ENCODE measurements at places on chromosomes 7 and 10.

DNA sequence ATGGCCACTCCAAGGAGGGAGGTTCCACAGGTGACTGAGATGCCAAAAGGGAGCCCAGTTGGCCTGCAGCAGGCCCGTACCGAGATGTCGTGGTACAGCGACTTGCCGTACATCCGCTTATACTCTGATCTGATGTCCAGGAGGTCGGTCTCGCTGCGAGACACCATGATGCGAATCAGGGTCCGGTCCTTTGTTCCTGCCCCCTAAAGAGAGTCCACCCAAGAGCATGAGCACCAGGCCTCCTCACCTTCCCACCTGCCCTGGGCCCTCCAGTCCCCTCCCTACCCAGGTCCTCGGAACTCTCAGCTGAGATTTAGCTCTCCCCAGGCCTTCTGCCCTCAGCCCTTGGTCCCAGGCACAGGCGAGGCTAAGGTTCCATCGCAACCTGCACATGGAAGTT, 25.0 kb downstream of the PLAC9 start:
- DNase-seq: no peak

GRCh38 chr7:92631850-92632487, 41.8 kb upstream of the FAM133B start:
- no peak for DNase-seq

DNA sequence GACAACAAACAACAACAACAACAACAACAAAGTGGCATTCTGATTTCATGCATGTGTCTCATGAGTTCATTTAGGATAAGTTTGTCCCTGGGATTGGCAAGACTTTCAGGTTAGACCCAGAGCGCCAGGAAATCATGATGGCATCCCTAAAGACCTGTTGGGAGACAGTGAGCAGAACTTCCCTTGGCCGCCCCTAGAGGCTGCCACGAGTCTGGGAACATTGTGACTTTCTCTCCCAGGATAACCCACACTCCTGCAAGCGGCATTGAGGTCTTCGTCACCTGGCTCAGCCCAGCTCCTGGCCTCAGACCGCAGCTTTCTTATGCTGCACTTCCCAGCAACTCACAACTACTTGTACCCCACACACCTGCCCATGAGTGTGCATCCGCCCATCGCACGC, 80.5 kb upstream of the RNF32 start:
- no peak for DNase-seq

GRCh38 chr7:124031919-124032318, 948 bp downstream of the TMEM229A start:
- no peak for DNase-seq

DNA sequence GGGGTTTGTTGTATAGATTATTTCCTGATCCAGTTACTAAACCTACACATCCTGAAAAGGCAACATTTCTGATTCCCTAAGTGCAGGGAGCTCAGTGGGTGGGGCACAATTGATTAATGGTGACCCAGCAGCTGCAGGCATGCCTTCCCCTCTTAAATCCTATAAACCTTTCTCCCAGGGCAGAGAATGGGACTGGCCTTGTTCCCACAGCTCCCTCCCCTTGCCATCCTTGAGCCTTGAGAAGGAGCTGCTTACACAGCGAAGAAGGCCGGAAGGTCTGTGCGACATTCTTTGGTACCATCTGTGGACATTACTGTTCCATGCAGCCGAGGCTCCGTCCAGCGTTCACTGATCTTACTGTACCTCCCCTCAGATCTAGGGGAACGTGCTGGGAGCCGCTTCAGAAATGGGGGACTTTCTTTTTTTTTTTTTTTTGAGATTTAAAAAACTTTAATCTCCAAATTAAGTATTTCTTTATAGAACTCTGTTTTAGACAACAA, 14.3 kb downstream of the KLF6 start:
- DNase-seq: no peak

GRCh38 chr10:32960022-32960421, 2.0 kb upstream of the ITGB1 start:
- DNase-seq: no peak

GRCh38 chr7:55572378-55573233, at the start of gene VOPP1:
Gene VOPP1 (minus strand): TSS chr7:55572502. CDS start chr7:55572324, 178 bp downstream.
- DNase-seq: no peak

GRCh38 chr7:30136117-30136731, 1.4 kb downstream of the MTURN start:
- DNase-seq: no peak

DNA sequence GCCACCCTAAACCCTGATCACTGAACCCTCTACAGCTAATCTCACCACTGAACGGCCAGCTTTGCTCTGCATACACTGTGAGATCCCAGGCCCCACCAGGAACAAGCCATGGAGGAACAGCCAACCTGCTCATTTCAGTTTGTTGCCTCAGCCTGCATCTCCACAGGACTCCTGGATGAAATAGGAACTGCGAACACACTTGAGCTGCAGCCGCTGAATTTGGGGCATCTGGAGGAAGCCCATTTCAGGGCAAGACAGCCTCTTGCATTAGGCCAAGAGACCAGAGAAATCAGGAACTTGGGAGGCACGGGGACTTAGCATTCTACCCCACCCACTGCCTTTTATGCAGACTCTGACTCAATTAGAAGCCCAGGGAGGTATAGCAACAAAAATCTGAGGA, 14.5 kb upstream of the EGR2 start:
- no peak for DNase-seq

GRCh38 chr7:147563669-147564068, 1026.9 kb upstream of the C7orf33 start:
- DNase-seq: no peak

DNA sequence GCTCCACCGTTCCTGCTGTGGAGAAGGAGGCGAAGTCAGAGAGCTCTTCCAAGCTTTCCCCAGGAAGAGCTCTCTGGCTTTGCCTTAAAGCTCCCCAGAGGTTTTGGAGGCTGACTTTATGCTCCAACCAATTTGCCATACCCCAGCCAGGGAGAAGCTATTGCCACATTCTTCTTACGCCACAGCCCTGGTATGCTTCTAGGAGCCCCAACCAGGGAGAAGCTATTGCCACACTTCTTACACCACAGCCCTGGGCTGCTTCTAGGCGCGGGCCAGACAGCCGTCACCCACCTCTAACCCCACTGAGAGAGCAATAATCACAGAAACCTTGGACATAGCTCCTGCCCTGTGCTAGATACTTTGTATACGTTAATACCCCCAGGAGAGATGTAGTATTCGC, 951 bp downstream of the ELOVL3 start:
- DNase-seq: no peak

DNA sequence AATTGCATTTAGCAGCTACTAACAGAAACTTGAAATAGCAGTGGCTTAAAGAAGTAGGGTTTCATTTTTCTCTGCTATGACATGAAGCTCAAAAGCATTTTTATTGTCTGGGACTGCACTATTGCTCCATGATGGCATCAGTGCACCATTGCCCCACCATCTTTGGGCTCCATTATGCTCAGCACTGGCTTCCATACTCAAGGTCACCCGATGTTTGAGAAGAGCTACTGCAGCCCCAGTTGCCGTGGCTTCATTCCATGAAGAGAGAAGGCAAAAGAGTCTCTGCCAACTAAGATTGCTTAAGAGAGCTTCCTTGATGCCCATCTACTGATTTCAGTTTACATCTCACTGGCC, 192.2 kb upstream of the LRGUK start:
- no peak for DNase-seq

- DNase-seq: no peak
Observed at GRCh38 chr7:96067321-96067720, 254.6 kb downstream of the SLC25A13 start.

DNA sequence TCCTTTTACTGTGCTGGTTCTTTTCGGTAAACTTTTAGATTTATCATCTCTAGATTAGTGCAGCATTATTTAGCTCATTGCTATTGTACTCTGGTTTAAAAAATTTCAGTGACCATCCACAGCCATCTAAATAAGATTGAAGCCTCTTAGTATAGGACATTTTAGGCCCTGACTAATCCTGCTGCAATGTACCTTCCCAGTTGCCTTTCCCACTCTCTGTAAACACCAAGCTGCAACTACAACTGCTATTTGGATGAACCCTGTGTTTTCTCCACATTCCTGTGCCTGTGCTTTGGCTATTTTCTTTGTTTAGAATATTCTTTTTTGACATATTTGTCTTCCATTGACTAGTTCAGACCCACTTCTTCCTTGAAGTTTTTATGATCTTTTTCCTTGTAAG, 314.6 kb downstream of the AUTS2 start:
- no peak for DNase-seq

DNA sequence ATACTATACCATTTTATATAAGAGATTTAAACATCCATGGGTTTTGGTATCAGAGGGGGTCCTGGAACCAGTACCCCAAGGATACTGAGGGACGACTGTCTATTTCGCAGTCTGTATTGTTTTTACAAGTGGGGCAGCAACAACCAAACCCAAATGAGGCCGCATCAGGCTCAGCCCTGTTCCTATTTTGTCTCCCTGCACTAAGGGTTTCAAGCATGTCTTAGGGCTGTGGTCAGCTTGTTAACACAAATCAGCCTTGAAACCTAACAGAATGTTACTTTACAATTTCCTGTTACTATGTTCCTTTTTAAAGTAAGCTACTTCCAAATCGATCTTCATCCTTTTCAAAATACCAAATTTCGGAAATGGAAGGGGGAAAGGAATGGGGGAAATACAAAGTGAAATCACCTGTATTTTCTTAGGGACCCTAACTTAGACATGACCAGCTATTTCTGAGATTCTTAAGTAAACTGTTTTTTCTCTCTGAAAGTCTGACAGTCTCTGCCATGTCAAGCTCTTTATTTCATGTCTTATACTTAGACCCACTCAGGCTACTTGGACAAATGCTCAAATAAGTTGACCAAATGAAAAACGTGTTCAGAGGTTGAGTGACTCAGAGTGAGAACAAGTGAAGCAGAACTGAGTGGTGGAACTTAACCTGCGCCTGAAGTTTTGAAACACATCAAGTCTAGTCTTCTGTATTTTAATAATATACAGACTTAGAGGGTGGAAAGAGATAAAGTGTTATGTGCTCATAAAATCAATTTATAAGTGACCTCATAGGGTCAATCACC, 75.8 kb downstream of the C1GALT1 start:
- DNase-seq: no peak

GRCh38 chr7:31049005-31049765, 2.9 kb upstream of the ADCYAP1R1 start:
- no peak for DNase-seq

DNA sequence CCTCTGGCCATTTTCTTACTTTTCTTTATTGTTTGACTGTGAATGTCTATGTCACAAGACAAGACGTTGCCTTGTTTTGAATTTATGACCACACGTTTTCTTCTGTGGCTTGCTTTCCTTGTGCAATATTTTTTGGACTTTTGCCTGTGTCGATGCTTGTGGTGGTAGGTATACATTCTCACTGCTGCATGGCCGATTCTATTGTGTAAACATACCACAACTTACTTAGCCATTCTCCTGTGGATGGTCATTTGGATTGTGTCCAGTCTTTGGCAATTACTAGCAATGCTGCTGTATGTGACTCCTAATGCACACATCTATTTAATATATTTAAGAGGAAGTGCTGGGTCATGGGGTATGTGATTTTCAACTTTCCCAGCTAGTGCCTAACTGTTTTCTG, 18.0 kb upstream of the DLG5 start:
- no peak for DNase-seq

DNA sequence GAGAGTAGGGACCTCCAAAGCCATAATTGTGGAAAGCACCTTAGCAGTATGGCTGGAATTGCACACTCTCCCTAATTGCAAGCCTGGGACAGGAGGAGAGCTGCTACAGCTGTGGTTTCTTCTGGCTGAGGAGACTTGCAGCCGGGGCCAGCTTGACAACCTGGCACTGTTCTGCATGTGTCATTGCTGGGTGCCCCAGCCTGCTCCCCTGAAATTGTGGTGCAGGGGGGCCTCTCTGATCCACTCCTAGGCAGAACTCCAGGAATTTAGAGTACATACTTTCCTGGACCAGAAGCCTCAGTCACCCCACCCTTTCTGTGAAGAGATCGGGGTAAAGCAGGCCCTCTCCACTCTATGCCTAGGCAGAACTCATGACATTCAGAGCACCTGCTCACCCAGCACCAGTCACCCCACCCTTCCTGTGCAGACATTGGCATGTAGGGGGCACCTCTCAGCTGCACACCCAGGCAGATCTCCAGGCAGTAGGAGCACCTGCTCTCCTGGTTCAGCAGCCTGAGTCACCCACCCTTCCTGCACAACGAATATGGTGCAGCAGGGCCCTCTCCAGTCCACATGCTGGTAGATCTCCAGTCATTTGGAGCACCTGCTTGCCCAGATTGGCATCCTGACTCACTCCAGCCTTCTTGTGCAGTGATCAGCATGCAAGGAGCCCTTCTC, 34.4 kb upstream of the DYNC1I1 start:
- DNase-seq: no peak

- DNase-seq: no peak
Observed at GRCh38 chr7:92836489-92836999, at the start of gene CDK6. Gene CDK6 (minus strand): TSS chr7:92836573. CDS start chr7:92833323, 3,250 bp downstream.

DNA sequence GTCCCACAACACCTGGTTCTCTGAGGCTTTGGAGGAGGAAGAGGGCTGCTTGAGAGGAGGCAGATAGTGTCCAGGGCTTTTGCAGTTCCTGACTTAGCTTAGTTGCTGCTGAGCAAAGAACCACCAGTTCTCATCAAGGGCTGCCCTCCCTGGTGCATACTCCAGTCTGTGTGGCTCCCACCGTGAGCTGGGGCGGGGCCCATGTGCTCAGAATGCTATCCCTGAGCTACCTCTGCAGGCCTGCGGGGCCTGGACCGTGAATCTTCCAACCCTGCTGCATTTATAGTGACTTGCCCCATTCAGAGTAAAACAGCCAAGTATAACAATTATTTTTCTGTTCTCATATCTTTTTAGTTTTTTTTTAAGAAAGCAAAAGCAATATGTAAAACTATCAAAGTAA, 49.2 kb downstream of the TACR2 start:
- DNase-seq: no peak

Measured in vagina (tissue), 2 donors.